Hair follicular keratinocyte (primary cell): ENCODE measurements at places on chromosomes 3 and 15. TPM values are rescaled to one million over a fixed set of nuclear protein-coding genes. Genes with fewer than 3 reads are reported as not detected.

The IVD gene
- 19.7 and 25.9 TPM in 2 replicates for total RNA-seq

The SERINC4 gene
- not detected in 2 replicates for total RNA-seq

The IMPG2 gene
- 0.04 TPM in 1 of 2 replicates, not detected in the other for total RNA-seq

The RAP2B gene
- total RNA-seq, result 32.5 and 44.8 TPM in 2 replicates

The EPHB1 gene
- total RNA-seq, result 0.08 TPM in 2 replicates
